Heart right ventricle (tissue), 16 donors: ENCODE measurements at places on chromosomes 3 and 15.

DNA sequence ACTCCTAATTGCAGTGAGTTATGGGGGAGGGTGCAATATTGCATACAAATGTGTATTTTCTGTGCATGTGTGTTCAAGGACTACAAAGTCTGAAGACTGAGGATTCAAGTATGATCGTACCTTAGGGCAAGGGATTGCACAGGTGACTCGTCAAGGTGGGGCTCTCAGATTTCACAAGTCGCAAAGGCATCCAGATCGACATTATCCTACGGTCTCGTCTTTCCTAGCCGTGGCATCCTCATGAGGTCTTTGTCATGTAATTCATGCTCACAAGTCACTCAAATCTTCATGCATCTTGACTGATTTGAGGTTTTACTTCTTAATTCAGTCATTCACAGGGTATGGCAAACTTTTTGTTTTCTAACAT, 191.4 kb upstream of the HES1 start:
- H3K27me3 ChIP-seq: peaks cover 78% of the 10 kb centered on the region
- H3K4me1 ChIP-seq: peaks cover 6% of the 10 kb centered on the region
- no peak for DNase-seq
- H3K4me3 ChIP-seq: no peak overlapping the region
- no peaks in the 10 kb centered on the region for H3K36me3 ChIP-seq
- no peak overlapping the region for H3K27ac ChIP-seq

DNA sequence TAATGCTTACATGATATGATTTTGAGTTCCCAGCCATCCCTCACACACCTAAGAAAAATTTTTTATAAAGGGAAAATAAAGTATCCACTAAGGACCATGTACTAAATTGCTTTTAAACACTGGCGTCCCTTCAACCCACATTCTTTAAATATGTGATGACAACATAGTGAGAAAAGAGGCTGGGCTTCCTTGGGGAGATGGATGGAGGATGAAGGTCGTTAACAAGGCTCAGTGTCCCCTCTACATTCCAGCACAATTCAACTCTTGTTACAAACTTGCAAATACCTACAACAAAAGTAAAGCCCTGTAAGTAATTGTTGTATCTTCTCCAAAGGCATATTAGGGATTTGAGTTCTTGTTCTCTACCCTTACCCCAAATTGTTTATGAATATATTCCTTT, 87.2 kb upstream of the SLC4A7 start:
- H3K4me1 ChIP-seq: peaks cover 15% of the 10 kb centered on the region
- no peak for DNase-seq
- H3K36me3 ChIP-seq: no peaks in the 10 kb centered on the region
- H3K4me3 ChIP-seq: no peak overlapping the region
- no peak overlapping the region for H3K27ac ChIP-seq
- no peaks in the 10 kb centered on the region for H3K27me3 ChIP-seq

GRCh38 chr3:127651516-127652172, 21.1 kb upstream of the ABTB1 start:
- H3K27me3 ChIP-seq: no peaks in the 10 kb centered on the region
- no peak overlapping the region for H3K27ac ChIP-seq
- DNase-seq: no peak
- no peaks in the 10 kb centered on the region for H3K36me3 ChIP-seq
- no peak overlapping the region for H3K4me3 ChIP-seq

DNA sequence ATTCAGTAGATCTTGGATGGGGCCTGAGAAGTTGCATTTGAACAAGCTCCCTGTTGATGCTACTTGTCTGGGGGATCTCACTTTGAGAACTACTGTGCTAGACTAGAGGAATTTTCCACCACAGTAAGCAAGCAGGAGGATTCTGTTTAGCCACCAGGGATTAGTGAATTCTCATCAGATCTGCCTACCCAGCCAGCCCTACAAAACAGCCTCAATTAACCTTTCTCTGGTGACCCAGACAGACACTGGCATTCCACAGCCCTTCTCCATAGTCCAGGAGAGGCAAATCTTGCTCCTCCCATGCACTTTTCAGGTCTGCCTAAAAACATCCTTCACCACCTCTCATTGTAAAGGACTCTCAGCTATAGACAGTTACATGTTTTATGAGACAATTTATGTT, 16.7 kb upstream of the MYH15 start:
- H3K4me3 ChIP-seq: no peak overlapping the region
- H3K27me3 ChIP-seq: no peaks in the 10 kb centered on the region
- H3K27ac ChIP-seq: peak overlapping the region; percentile 66
- peaks cover 45% of the 10 kb centered on the region for H3K4me1 ChIP-seq
- no peak for DNase-seq

GRCh38 chr3:34216711-34217335, 418.4 kb downstream of the PDCD6IP start:
- no peak overlapping the region for H3K27ac ChIP-seq
- H3K36me3 ChIP-seq: no peaks in the 10 kb centered on the region
- DNase-seq: no peak
